ENCODE measurements at places on chromosomes 5 and 9. TPM values are rescaled to one million over a fixed set of nuclear protein-coding genes. Genes with fewer than 3 reads are reported as not detected.

The TMEM215 gene
- total RNA-seq: not detected

The ANKRD20A1 gene
- 3.0 TPM for total RNA-seq

The KCNV2 gene
- total RNA-seq: not detected

The PLEKHG4B gene
- total RNA-seq: 1.7 TPM

The SAPCD2 gene
- 38.4 TPM for total RNA-seq

The LCN9 gene
- not detected for total RNA-seq

The PRSS3 gene
- 29.5 TPM for total RNA-seq

The DMAC1 gene
- 38.7 TPM for total RNA-seq

The RNF180 gene
- 2.4 TPM for total RNA-seq
